NCI-H524 (cell line): ENCODE measurements at places on chromosomes 1 and 21.

GRCh38 chr1:20229171-20229570 lies 42.9 kb upstream of the PLA2G2C start:
- DNase-seq = no peak

DNA sequence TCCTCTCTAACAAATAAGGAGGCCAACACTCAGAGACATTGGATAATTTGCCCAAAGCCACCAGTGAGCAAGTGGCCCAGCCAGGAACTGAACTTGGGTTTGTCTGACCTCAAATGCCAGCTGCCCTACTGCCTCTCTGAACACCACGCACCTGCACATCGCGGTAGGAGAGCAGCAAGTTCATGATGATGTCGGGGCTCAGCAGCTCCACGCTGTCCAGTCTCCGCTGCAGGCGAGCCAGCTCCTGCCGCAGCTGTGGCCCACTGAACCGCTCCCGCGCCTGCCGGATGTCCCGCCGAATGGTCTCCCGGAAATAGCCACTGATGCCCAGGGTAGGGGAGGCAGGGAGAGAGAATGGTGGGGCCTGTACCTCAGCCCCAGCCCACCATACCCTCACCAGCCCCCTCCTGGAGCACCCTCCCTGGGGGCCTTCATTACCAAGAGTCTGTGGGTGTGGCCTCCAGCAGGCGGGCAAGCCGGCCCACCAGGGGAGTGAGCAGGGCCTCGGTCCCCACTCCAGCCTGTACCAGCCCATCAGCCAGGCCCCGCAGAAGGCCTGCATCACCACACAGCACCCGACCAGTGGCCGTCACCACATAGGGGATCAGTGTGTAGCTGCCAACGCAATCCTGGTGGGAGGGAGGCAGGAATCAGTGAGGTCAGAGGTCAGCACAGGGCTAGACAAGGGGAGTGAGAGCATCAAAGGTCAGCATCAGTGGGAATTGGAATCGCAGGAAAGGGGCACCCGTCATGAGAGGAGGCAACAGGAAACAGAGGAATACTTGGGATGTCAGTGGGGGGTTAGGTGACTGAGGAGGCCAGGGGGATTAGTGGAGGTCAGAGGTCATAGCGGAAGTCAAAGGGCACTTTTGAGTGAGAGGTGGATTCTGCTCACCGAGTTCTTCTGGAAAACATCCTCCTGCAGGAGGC lies 2.7 kb downstream of the MAP3K6 start:
- no peak for DNase-seq

DNA sequence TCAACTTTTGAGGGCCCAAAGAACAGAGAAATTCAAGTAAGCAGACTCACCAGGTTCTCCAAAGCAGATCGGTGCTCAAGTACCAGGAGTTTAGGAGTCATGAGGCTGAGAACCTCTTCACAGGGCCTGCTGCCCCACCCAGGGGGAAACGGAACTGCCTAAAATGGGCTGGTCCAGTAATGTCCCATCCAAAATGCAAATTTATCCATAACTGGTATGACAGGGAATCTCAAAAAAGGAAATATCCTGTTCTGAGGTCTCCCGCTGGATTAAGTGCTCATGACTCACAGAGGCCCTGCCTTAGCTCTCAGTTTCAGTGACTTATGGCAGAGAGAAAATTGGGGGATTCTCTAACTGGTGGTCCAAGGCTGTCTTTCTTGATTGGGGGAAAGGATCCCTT lies 9.3 kb downstream of the SPRR2G start:
- no peak for DNase-seq

DNA sequence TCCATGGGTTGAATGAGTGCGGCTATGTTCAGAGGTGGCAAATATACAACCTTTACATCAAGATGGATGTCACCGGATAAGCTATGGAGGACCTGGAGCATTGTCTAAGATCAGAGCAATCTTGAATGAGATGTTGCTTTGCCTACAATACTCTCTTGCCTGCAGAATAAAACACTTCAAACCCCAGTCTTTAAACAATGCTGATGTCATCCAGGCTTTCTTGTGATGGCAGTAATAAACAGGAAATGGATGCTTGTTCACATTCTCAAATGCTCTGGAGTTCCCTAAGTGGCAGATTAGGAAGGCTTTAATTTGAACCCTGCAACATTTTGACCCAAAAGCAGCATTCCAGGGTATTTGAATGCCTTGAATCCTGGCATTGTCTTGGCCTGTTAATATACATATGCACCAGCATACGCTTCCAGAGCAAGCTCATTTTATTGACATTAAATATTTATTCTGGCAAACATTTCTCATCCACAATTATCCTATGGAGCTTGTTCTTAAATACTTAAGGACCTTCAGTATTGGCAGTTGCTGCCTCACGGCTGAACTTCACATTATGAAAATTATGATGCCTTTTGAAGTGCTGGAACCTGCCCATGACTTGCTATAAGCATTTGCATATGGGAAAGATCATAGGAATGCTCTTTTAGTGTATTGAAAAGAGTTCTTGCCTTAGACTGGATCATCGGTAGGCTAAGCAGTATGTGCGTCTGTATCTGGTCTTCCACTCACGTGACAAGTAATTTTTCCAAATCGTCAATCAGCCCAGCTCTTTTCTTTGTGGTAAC lies 422.7 kb downstream of the SIPA1L2 start:
- DNase-seq = no peak

DNA sequence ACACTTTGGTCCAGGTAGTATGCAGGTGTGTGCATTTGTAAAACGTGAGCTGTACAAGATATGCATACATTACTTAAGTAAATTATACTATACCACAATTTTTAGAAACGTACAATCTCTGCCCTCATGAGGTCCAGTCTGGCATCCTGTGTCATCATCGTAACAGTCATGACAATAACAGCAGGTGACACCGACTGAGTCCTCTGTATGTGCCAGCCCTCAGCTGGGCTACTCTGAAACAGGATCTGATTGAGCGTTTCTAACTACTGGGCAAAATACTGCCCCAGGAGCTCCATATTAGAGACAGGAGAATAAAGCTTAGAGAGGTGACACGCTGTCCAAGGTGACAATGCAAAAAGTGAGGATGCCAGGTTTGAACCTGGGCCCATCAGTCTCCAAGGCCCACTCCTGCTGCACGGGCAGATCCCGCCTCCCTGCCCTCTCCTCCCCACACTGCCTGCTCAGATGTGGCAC lies 47.2 kb upstream of the ECE1 start:
- DNase-seq = no peak

DNA sequence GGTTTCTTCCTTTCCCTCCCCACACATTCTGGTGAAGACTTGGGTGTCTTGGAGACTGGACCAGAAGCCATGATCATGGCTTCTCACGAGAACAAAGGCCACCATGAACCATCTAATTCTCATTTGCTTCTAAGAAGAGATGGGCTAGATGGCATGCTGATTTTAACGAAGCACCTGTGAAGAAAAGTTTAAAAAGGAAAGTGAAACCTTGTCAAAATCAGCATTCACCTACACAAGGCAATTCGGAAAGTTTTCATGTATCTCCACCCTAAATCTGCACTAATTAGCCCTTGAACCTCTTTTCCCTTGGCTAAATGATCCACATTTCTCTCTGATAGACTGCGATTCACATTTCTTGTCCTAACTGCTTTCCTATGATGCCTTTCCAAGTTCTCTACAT lies 114.3 kb upstream of the RAVER2 start:
- no peak for DNase-seq

- peak; percentile 65 for DNase-seq
Observed at GRCh38 chr1:244918421-244919319, 54.3 kb upstream of the HNRNPU start.

- DNase-seq = no peak
Observed at GRCh38 chr1:85606414-85606800, 25.8 kb downstream of the CCN1 start.

DNA sequence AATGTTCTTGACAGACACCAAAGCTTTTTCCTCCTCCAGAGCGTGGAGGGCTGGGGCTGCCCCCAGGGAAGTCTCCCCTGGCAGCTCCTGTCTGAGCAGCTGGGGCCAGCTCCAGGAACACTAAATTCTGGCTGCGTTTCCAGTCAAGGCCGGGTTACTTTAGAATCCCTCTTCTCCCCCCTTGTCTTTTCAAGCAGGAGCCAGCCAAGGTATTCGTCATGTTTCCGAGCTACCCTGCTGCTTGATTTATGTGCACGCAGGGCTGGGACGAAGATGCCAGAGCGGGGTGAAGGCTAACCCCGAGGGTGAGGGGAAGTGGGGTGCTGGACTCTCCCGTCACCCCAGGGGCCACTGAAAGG lies 68.1 kb upstream of the ANGPTL1 start:
- DNase-seq = no peak

GRCh38 chr1:84550826-84551225 lies 23.4 kb downstream of the CTBS start:
- peak; percentile 6 for DNase-seq

DNA sequence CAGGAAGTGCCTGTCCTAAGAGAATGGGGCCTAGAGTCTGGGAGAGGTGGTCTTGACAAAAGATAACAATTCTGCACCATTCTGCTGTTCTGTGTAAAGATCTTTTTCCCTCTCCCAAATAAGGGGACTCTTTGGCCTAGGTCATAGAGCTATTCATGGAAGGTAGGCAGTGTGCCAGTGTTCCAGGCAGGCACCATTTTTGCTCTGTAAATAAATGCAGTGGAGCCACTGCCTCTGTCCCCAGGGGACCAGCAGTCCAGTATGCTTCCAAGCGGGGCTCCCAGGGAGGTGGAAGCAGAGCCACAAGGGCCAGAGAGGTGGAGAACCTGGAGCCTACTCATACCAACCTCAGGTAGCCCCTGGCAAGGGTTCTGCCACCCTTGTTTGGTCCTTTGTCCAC lies 25.9 kb downstream of the KCNA2 start:
- DNase-seq = no peak

DNA sequence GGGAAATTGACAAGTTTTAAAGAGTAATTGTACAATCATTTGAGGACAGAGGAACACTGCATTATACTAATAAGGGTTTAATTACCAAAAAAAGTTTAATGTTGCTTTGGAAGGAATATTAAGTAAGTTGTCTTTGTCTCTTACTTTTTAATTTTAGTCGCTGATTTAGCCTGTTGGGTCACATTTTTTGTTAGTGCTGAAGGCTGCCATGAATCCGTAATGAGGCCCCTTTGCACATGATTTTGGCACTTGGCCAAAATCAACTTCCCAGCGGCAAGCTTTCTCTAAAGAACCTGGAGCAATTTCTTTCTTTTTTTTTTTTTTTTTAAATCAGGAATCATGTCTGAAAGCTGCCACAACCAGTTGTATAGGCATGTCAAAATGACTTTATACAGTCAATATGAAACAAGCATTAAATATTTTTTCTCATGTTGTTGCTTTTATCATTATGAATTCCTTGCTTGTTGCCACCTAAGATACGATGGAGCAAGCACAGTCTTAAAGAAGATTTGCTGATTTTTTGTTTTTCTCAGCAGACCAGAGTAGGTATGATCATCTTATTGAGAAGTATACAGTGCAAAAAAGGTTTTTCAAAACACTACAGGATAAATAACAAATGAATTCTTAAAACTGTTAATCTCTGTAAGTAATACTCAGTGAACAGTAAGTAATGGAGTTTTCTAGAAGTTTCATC lies 690.4 kb downstream of the USP25 start:
- DNase-seq = peak; percentile 19

- no peak for DNase-seq
Observed at GRCh38 chr1:154465621-154466195, 36.3 kb upstream of the TDRD10 start.

GRCh38 chr21:29586696-29587095 lies 288.0 kb downstream of the BACH1 start:
- DNase-seq = no peak

- no peak for DNase-seq
Observed at GRCh38 chr21:44938772-44939531, 877 bp upstream of the SLX9 start.

- no peak for DNase-seq
Observed at GRCh38 chr1:55986003-55986402, 593.4 kb downstream of the PLPP3 start.

- no peak for DNase-seq
Observed at GRCh38 chr1:66445492-66446181, 88.3 kb upstream of the SGIP1 start.

DNA sequence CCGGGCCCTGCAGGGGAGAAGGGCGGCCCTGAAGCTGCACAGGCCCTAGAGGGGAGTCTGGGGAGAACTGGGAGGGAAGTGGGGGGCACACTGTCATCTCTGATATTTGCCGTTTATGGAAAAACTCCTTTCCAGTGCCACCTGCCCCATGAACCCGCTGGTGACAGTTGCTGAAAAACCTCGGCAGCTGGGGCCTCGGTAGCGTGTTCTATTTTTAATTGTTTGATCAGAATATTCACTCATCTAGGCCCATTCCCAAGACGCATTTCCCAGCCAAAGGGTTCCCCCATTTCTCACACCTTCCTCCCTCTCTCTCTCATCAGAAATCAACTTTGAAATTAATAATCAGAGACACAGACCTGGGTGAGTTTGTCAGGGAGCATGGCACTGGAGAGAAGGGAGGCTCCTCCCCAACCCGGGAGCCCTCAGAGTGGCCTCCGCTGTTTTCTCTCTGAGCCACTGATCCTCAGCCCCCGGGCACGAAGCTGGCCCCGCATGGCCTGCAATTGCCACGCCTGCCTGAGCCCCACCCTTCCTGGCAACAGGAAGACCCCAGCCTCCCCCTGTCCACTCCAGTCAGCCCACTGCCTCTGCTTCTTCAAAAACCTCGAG lies 111.1 kb downstream of the CASZ1 start:
- no peak for DNase-seq

GRCh38 chr1:118269598-118269997 lies 84.6 kb upstream of the SPAG17 start:
- no peak for DNase-seq

- peak; percentile 23 for DNase-seq
Observed at GRCh38 chr1:245588116-245588639, 433.4 kb downstream of the KIF26B start.

- DNase-seq = no peak
Observed at GRCh38 chr1:65952696-65953095, 160.0 kb downstream of the PDE4B start.

- no peak for DNase-seq
Observed at GRCh38 chr1:2184531-2184930, 10.0 kb downstream of the FAAP20 start.

- no peak for DNase-seq
Observed at GRCh38 chr1:212162635-212163034, 122.6 kb upstream of the PPP2R5A start.

DNA sequence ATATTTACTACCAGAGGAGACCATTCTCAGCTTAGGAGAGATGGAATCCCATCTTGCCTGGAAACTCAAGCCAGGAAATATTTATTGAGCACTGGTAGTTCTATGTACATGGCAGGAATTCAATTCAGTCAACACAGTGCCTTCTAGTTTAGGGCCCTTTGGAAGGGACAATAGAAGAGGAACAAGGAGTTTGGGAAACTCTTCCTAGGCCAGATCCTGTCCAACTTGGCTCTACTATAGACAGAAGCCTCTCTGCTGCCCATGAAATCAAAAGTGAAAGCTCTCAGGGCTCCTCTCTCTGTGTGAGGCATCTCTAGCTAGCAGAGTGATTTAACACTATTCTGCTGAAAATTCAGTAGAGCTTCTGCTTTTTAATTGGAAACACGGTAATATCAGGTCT lies 244.6 kb upstream of the MAP1LC3C start:
- no peak for DNase-seq

DNA sequence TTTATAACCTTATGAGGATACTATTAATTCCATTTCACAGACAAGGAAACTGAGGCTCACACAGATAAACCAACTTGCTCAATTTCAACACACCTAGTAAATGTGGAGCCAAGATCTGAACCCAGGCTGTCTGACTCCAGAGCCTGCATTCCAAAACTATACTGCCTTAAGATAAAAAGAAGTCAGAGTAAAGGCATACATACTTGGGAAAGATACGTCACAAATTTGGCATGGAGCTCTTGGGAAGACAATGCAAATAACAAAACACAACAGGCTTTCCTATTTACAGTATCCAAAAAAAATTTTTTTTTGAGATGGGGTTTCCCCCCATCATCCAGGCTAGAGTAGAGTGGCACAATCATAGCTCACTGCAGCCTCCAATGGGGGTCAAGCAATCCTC lies 5.9 kb downstream of the AKT3 start:
- no peak for DNase-seq
